ENCODE measurements at places on chromosomes 6 and 20.

- DNase-seq = no peak
Measured at GRCh38 chr6:35487658-35488516, 9.0 kb downstream of the TEAD3 start.

GRCh38 chr20:60224914-60225313, 266.7 kb downstream of the CDH26 start:
- no peak for DNase-seq

DNA sequence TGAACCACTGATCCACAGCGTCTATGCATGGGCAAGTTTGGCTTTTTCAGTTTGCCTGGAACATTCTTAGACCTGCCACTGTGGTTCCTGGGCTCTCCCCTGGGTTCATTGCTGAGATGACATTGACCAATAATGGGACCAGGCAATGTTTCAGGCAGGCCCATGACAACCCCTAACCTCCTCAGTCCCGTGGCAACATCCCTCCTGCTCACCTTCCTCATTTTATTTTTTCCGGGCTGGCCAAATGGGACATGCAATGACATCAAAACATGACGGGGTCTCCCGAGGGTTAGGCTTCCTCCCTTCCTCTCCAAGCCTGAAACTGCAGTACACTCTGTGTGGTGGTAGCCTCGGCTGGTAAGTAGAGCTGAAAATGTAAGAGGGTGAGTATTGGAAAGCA, 234.0 kb upstream of the RREB1 start:
- no peak for DNase-seq

- peak; percentile 44 for DNase-seq
Measured at GRCh38 chr20:62918147-62918546, 8.2 kb downstream of the DIDO1 start.

DNA sequence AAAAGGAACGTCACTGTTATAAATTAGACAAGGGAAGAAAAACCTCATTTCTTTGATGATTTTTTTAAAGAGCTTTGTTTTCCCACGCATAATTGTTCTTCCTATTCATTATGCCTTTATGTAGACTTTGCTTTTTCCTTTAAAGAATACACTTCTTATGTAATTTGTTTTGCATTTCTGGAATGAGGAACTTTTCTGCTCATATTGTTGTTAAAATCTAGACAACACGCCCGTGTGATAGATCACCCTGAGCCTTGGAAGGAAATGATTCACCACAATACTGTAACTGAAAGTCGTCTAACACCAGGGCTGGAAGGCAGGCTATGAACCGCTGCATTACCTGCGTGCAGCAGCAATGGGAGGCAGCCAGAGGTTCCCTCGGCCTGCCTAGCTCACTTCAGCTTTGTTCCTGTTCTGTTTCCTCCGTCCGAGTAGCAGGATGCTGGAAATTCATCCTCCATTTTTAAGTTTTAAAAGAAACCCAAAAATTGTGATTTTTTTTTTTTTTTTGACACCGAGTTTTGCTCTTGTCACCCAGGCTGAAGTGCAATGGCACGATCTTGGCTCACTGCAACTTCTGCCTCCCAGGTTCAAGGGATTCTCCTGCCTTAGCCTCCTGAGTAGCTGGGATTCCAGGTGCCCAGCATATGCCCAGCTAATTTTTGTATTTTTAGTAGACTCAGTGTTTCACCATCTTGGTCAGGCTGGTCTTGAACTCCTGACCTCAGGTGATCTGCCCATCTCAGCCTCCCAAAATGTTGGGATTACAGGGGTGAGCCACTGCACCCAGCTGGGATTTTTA, 49.6 kb upstream of the ZNF217 start:
- DNase-seq = peak; percentile 68

- DNase-seq = no peak
Measured at GRCh38 chr6:148997865-148998264, 251.0 kb downstream of the UST start.

GRCh38 chr6:111024681-111025080, 42.8 kb downstream of the RPF2 start:
- DNase-seq = no peak

DNA sequence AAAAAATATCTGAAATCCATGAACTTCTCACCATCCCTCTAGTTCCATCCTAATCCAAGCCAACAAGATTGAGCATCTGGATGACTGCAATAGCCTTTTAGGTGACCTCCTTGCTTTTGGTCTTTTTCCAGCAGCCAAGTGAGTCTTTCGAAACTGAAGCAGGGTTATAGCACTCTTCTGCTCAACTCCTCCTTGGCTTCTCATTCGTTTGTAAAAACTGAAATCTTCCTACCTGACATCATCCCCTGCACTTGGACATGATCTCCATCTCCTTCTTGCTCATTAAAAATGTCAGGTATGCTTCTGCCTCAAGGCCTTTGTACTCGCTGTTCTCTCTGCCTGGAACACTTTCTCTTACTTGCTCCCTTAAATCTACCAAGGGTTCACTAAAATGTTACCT, 46.0 kb downstream of the STX7 start:
- no peak for DNase-seq

- no peak for DNase-seq
Measured at GRCh38 chr20:38203337-38203980, 38.4 kb upstream of the TGM2 start.

DNA sequence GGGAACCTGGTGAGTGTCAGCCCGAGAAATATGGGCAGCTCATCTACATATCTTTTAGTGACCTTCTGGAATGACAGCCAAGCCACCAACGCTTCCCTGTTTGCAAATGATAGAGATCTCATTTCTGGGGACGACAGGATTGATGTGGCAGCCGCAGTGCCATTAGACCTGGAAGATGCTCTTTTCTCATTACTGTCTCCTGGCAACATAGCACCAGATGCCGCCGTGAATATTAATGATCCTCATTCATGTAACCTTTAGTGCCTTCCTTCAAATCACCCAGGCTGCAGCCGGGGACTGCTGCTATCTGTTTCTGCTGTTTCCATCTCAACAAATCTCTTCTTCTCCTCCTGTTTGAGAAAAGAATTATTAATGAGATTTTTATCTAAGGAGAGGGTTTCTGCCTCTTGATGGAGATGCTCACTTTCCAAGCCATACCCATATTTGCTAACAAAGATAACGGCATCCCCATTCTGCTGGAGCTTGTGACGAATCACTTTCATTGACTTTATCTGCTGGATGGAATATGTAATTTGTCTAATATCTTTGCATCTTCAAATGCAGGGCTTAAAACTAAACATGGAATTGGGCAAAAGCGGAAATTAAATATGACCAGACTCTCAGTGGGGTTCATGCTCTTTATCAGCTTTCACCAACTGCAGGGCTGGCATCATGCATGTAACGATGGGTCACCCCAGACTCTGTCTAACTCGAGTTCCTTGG, 74.8 kb upstream of the KIF16B start:
- no peak for DNase-seq

- peak; percentile 46 for DNase-seq
Measured at GRCh38 chr6:29887330-29887818, 55.0 kb upstream of the HLA-A start.

DNA sequence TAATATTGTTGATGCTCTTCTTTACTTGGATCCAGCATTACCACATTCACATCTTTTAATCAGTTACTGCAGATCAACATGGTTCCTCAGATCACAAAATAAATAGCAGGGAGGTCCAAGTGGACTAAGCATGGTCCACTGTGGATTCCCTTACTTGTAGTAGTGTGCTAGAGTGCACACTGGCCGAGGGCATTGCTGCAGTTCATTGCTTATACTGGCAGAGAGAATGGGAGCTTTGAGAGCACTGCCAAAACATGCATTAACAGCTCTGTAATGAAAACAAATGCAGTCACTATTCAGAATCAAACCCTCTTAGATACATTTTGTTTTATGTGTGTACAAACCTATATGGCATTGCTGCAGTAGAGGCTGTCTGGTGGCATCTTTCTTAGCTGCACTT, 471.5 kb downstream of the CD109 start:
- no peak for DNase-seq

GRCh38 chr6:107543567-107543966, 53.6 kb downstream of the SOBP start:
- no peak for DNase-seq

GRCh38 chr6:101268541-101268940, 125.0 kb upstream of the GRIK2 start:
- DNase-seq = no peak

- no peak for DNase-seq
Measured at GRCh38 chr6:156647991-156648390, 129.2 kb upstream of the ARID1B start.

DNA sequence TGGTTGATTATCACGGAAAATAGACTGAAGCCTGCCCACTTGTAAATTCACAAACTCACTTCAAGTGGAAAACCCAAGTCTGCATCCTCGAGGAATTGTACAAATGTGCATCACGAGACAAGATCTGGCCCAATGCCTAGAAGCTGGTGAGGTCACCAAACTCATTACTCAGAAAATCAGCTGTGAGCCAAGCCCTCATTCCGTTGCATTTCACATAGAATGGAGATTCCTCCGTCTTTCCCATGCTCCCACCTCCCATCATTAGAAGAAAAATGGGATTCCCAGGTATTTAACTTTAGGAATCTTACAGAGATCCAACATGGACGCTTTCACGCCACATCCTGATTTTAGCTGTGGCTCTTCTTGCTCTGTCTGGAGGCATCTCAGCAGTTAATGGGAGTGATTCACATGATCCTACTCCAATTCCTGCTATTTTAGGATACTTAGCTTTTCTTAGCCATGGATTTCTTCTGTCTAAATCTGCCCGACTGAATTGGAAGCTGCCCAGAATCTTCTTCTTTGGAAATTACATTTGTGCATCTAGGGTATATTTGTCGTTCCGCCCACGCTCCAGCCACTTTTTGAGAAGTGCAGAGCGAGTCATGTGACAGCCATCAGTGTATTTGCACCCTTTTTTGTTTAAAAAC, 68.7 kb upstream of the STMND1 start:
- no peak for DNase-seq

GRCh38 chr6:37738216-37738615, 40.5 kb upstream of the MDGA1 start:
- DNase-seq = no peak

DNA sequence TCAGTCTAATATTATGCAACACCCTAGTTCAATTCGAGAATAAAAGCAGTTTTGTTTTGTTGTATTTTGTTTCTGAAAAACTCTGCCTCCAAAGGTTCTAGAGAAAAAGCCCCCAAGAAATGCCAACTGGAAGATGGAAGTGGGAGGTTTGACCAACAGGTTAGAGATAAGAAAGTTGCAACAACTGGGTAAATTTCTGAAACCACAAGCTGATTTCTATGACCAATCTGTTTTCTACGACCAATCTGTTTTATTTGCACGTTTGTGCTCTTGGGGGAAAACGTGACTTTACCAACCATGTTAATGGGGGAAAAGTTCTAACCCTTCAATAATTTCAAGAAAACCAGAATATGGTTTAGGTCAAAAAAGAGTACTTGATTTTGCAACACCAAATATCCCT, 173.2 kb downstream of the PDE7B start:
- no peak for DNase-seq

- DNase-seq = no peak
Measured at GRCh38 chr6:144298194-144298593, 13.1 kb downstream of the UTRN start.

- DNase-seq = no peak
Measured at GRCh38 chr6:122568350-122568749, 41.9 kb upstream of the PKIB start.

DNA sequence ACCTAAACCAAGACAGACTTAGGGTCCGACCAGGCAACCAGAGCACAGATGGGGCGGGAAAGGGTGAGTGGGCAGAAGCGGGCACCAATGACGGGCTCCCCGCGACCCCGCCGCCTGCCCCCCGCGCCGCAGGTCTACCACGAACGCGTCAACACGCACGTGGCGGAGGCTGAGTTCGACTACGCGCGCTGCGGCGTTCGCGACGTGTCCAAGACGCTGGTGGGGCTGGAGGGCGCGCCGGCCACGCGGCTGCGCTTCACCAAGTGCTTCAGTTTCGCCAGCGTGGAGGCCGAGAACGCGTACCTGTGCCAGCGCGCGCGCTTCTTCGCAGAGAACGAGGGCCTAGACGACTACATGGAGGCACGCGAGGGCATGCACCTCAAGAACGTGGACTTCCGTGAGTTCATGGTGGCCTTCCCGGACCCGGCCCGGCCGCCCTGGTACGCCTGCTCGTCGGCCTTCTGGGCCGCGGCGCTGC, 5.1 kb downstream of the TMEM151B start:
- DNase-seq = no peak

- no peak for DNase-seq
Measured at GRCh38 chr6:5680095-5680494, 326.6 kb downstream of the NRN1 start.

- DNase-seq = no peak
Measured at GRCh38 chr6:2677080-2677593, 73.6 kb downstream of the MYLK4 start.

- peak; percentile 63 for DNase-seq
Measured at GRCh38 chr20:10219452-10219791, 792 bp downstream of the SNAP25 start.

DNA sequence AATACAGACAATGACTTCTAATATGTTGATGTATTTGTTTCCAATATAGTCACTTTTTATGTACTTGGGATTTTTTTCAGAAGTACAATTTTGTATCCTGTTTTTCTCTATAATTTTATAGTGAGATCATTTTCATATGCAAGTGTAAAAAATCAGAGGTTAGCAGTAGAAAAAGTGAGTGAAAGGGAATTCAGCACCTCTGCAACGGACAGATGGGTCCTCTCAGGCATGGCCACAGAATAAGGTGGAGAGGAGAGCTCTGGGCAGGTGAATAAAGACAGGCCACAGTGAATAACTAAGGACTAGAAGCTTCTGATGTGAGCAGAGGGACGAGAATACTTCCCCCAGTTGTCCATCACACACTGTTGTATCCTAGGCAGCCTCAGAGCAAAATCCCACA, 210.1 kb upstream of the CNR1 start:
- DNase-seq = no peak

DNA sequence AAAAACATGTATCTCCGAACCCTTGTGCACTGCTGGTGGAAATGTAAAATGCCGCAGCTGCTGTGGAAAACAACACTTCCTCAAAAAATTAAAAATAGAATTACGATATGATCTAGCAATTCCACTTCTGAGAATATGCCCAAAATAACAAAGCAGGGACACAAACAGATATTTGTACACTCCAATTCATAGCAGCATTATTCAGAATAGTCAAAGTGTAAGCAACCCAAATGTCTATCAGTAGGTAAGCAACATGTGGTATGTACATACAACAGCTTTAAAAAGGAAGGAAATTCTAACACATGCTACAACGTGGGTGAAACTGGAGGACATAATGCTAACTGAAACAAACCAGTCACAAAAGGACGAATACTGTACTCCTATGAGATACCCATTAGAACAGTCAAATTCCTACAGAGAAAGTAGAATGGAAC, 5.7 kb upstream of the RAB5IF start:
- DNase-seq = no peak

- DNase-seq = no peak
Measured at GRCh38 chr6:25831532-25832306, at the start of gene SLC17A1. TSS of gene SLC17A1 (minus strand) at chr6:25832052. CDS start at chr6:25830557, 1,495 bp downstream.

- no peak for DNase-seq
Measured at GRCh38 chr20:14820771-14821170, 483.4 kb upstream of the FLRT3 start.

GRCh38 chr20:3751675-3752385, 15.7 kb downstream of the ADISSP start:
- DNase-seq = peak; percentile 68

- DNase-seq = no peak
Measured at GRCh38 chr20:41245086-41245707, 72.3 kb downstream of the ZHX3 start.

GRCh38 chr6:41543087-41543486, 3.1 kb upstream of the FOXP4 start:
- DNase-seq = no peak

- no peak for DNase-seq
Measured at GRCh38 chr6:107991061-107991460, 33.1 kb upstream of the SEC63 start.

- no peak for DNase-seq
Measured at GRCh38 chr6:132215805-132216204, 185.5 kb downstream of the MOXD1 start.

Data from activated naive CD4-positive, alpha-beta T cell treated with Interleukin-2 at 50 U/mL for 16 hours (primary cell).